Stimulated activated CD8-positive, alpha-beta memory T cell treated with anti-CD3 and anti-CD28 coated beads, Interleukin-2, amount 100 ng/mL, for 1 hour (primary cell): ENCODE measurements at places on chromosomes 3 and 15.

- no peak for DNase-seq
Observed at GRCh38 chr3:119296727-119297122, 2.5 kb downstream of the ARHGAP31 start.

DNA sequence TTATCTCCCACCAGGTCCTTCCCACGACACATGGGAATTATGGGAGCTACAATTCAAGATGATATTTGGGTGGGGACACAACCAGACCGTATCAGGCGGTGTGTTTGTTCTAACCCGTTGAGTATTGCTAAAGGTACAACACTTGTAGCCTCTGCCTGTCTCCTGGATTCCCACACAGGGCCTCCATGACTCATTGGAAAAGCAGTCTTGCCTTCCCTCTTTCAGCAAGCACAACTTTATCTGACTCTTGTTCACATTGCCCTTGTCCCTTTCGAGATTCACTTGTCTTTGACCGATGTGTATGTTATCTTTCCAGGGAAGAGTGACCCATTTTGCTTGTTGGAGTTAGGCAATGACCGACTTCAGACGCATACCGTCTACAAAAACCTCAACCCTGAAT is 152.3 kb downstream of the MCTP2 start:
- DNase-seq, result no peak

DNA sequence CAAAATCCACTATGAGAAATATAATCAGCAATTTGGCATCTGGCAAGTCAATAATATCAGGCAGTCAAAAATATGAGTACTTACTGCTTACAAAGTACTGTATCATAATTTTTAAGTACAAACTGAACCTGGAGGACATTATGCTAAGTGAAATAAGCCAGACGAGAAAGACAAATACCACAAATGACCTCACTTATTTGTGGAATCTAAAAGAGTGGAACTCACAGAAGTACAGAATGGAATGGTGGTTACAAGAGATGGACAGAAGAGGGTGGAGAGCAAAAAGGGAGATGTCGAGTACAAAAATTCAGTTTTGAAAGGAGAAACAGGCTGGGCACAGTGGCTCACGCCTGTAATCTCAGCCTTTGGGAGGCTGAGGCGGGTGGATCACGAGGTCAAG is 12.4 kb downstream of the PCYT1A start:
- DNase-seq, result no peak

DNA sequence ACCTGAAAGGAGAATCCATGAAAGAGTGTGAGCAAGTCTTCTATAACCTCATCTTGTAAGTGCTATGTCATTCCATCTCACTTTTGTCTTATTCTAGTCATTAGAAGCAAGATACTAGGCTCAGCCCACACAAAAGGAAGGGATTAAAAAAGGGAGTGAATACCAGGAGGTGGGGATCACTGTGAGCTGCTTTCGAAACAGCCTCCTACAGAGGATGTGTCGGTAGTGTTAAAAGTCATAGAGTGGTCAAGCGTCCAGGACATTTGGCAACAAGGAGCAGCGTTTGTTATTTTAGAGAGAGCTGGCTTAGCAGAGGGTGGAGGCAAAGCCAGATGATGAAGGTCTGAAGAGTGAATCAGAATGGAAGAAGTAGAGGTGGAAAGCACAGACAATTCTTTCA is 11.7 kb upstream of the ZNF148 start:
- no peak for DNase-seq

DNA sequence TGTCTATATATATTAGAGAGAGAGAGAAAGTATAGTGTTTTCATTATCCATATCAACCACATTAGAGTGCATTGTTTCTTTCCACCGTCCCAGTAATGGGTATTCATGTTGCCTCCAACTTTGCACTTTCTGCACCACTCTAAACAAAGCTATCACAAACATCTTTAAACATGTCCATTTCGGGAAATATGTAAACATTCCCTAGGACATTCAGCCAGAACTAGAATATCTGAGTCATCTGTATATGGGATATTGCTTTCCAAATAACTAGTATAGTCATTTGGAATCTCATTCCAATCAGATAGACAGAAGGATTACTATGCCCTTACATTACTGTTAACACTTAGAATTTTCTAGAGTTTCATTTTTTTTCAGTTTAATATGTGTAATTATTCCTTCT is 914.9 kb upstream of the EPHA6 start:
- no peak for DNase-seq

DNA sequence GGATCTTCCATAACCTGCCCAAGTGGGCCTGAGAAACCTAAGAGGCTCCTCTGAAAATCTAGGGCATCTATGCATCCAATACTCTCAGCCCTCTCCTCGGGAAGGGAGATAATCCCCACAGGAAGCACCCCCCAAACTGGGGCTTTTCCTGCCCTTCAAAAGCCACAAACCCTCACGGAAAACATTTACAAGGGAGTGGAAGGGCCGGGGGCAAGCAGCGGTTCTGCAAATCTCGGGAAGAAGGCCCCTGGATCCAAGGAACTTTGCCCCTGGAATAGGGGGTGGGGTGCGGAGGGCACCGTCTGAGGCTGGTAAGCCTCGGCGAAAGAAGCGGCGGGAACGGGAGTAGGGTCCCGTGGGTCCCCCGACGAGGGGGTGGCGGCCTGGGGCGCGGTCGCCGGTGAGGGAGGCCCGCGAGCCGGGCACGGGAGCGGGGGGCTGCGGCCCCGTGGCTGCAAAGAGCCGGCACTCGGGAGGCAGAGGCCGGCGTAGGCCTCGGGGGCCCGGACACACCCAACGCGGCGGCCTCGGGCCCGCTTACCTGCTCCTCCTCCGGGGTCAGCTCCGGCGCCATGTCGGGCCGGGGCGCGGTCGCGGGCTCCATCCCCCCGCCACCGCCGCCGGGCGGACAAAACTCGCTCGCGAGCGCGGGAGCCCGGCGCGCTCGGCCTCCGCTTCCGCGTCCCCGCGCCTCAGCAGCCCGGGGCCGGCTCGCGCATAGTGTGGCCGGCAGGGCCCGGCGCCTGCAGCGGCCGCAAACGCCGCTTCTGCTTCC is 755 bp downstream of the PTPN9 start:
- DNase-seq, result no peak
